ENCODE measurements at places on chromosomes 5 and 9.

- no peak for DNase-seq
Measured at GRCh38 chr9:93278144-93278543, 94.2 kb downstream of the WNK2 start.

GRCh38 chr5:56343988-56344387, 110.9 kb upstream of the ANKRD55 start:
- DNase-seq: no peak

- no peak for DNase-seq
Measured at GRCh38 chr9:1050125-1050895, at the start of gene DMRT2. Gene DMRT2 (plus strand): TSS chr9:1050357. CDS start chr9:1051614, 1,257 bp downstream.

GRCh38 chr9:107542411-107543157, 53.0 kb upstream of the KLF4 start:
- no peak for DNase-seq

DNA sequence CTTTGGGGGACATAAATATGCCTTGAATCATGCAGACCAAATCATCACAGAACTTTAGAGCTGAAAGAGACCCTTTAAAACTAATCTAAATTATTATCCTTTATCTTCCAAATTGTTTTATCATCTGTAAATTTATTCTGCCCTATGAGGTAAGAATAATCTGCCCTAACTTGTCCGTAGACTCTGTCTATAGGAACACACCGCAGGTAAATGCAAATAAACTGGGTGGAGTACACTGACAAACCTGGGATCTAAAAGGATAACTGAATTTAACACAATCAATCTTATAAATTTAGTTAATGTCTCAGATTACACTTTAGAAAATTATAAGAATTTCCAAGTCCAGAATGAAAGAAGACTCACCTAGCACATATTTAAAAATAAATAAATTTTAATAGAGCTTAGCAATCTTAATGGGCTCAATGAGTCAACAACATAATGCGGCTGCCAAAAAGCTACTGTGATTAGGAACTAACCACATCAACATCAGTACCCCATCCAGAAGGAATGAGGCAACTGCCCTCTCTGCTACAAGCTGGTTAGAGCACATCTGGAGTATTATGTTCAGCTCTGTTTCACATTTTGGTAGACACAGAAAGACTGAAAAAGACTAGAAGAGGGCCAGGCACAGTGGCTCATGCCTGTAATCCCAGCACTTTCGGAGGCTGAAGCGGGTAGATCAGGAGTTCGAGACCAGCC, 5.6 kb downstream of the MEGF9 start:
- DNase-seq: no peak

DNA sequence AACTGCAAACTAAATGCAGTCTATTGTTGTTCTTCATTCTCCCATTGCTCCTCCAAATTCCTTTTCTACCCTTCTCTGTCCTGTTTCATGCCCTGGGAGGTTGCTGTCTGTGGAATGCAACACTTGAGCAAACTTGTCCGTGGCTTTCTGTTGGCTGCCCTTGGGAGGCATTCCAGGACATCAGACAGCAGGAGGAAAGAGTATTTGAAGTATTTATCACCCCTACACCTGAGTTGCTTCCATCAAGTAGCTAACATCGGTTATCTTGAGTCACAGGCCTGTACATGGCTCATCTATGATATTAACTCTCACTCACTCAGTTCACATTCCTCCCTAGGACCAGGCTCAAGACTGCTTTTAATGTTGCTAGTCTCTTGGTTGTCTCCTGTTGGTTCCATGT, 803.4 kb upstream of the CDH6 start:
- DNase-seq: no peak

DNA sequence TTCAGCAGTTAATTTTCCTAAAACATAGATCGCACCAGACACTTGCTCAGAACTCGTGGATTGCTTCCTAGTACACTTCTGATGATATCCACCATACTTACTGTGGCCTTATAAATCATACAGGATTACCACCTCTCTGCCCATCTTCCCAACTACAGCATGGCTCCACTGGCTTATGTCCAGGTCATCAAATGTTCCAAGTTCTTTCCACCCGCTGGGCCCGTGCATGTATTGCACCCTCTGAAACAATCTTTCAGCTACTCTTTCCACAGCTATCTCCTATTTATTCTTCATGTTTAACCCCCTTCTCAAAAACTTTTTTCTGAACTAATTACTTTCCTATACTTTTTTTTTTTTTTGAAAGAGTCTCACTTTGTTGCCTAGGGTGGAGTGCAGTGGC, 18.5 kb downstream of the FBXW2 start:
- DNase-seq: no peak

Measured in T-helper 17 cell (primary cell).